Left colon (tissue), 2 donors: ENCODE measurements at places on chromosomes 1 and 21. TPM values are rescaled to one million over a fixed set of nuclear protein-coding genes. Genes with fewer than 3 reads are reported as not detected.

Gene RHBG
- total RNA-seq = not detected

Gene USP25
- total RNA-seq = 33.8 TPM

Gene SLC22A15
- total RNA-seq = 1.9 TPM

Gene LRRC47
- 41.5 TPM for total RNA-seq

Gene CYP4A22
- not detected for total RNA-seq

Gene PPIE
- total RNA-seq = 38.4 TPM

Gene RGS2
- 16.0 TPM for total RNA-seq

Gene NTNG1
- total RNA-seq = 1.2 TPM
